T-helper 17 cell (primary cell): ENCODE measurements at places on chromosomes 1 and 21.

GRCh38 chr1:147840909-147841308 lies 61.7 kb upstream of the GJA8 start:
- no peak for DNase-seq

DNA sequence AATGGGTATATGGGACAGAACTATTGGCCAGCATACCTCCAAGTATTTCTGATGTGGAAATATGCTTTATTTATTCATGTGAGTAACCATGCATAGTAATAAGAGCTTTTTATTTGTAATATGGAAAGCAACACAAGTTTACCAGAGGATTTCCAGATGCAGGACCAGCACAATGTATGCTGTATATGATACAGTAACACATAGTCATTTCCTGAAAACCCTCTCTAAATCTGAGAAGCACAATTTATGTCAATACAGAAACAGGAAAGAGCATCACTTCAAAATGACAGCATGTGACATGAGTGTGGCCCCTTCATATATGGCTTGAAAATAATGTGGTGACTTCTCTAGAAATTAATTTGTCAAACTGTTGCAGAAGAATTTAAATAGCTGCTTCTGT lies 1134.7 kb upstream of the ADGRL2 start:
- no peak for DNase-seq

- DNase-seq, result no peak
Measured at GRCh38 chr1:83799594-83799993, 199.3 kb downstream of the TTLL7 start.

- no peak for DNase-seq
Measured at GRCh38 chr1:62198069-62198780, 3.6 kb downstream of the L1TD1 start.

GRCh38 chr1:110433803-110434202 lies 17.1 kb upstream of the PROK1 start:
- DNase-seq, result no peak

- DNase-seq, result no peak
Measured at GRCh38 chr1:2446394-2446793, 29.7 kb upstream of the PLCH2 start.

GRCh38 chr1:91783423-91784170 lies 102.4 kb downstream of the TGFBR3 start:
- DNase-seq, result no peak

- no peak for DNase-seq
Measured at GRCh38 chr1:206713070-206713469, 28.4 kb downstream of the MAPKAPK2 start.

GRCh38 chr1:76950306-76950705 lies 83.0 kb downstream of the ST6GALNAC5 start:
- DNase-seq, result no peak

DNA sequence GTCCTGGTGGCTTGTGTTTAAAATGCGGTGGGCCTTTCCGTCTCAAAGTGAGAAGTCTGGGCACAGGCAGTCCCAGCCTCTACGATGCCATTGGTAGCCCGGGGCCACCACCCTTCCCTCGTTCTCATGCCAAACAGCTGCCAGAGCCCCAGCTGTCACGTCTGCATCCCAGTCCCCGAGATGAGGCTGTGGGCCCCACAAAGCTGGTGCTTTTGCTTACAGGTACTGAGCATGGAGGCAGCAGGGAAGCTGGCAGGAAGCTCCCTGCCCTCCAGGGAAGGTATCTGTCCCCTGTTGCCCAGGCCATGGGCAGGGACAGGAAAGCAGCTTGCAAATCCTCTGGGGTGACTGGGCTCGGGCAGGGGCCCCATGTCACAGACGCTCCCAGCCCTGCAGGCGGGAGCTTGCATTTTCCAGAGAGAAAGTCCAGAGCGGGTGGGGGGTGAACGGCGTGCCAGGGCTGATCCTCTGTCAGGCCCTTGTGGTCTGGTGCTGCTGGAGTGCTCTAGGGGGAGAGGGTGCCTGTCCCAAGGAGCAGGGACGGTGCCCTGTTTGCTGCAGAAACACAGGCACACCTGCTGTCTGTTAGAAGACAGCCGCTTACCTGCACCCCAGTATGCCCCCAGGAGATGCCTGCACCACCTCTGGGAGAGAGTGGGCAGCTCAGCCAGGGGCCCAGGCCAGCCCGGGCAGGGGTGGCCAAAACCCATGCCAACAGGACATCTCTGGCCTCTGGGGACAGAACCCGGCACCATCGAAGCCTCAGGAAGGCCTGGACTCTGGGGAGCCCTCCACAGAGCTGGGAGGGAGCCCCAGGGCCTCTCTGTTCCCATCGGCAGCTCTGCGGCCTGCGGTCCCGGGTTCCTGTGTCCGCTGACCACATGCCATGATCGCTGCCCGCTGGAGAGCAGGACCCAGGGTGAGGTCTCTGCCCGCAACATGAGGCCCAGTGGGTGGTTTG lies 45.9 kb downstream of the SLX9 start:
- no peak for DNase-seq

DNA sequence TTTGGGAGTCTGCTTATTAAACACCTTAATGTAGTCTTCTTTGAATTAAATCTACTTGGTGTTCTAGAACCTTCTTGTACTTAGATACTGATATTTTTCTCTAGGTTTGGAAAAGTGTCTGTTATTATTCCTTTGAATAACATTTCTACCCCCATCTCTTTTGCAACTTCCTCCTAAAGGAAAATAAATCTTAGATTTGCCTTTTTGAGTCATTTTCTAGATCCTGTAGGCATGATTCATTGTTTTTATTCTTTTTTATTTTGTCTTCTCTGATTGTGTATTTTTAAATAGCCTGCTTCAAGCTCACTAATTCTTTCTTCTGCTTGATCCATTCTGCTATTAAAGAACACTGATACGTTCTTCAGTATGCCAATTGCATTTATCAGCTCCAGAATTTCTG lies 155.9 kb upstream of the NEGR1 start:
- DNase-seq, result no peak

- DNase-seq, result peak; percentile 62
Measured at GRCh38 chr1:32240140-32240951, 6.7 kb upstream of the FAM167B start.

DNA sequence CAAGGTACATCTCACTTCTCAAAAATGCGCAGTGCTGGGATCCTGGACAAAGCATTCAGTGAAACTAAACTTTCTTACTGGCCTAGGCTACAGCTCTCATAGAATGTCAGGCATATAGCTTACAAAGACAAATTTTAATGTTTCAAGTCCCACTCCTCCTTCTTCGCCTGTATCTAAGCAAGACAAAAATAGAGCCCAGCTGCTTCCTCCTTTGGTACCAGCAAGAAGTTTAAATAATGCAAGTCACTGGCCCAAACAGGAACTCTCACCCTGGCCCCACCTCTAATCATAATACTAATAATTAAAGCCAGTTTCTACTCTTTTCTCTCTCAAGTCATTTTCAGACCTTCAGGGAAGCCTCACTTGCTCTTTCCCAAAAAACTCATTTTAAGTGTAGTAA lies 1267.9 kb downstream of the MRPL39 start:
- DNase-seq, result no peak

GRCh38 chr1:227612658-227613057 lies 49.3 kb downstream of the ZNF678 start:
- no peak for DNase-seq

DNA sequence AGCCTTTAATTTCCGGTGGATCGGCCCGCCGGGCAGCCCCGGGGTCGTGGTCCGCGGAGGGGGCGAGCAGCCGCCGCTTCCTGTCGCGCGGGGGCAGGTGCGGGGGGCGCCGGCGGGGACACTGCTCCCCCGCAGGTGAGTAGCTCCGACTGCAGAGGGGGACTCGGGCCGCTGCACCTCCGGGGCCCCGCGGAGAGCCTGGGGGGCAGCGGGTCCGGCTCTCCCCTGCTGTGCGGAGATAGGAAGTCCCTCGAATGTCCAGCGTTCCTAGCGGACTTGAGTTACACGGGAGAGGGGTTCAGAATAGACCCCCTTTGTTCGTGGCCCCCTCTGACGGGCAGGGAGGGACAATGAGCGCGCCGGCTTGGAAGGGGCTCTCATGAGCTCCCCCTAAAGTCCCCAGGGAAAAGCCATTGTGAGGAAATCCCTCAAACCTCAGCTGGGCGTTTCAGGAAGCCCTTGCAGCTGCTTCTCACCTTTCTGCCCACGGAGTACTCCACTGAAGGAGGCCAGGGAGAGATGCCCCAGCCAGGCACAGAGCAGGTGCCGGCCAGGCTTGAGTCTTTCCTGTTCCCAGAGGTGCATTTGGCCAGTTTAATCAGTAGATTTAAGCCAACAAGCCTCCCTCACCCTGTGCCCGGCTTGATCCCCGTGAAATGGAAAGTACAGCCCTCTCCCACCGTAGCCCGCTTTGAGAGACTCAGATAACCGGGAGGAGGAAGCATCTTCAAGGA lies 925 bp downstream of the PDE9A start:
- DNase-seq, result no peak

GRCh38 chr1:223175633-223176032 lies 32.6 kb upstream of the TLR5 start:
- no peak for DNase-seq
